ENCODE measurements at places on chromosomes 6 and 20.
A peak's percentile ranks its signal among the peaks of the same experiment; 100 is the strongest.

- DNase-seq: no peak
Observed at GRCh38 chr20:11271920-11272594, 598.3 kb upstream of the JAG1 start.

GRCh38 chr20:12395353-12395752, 477.7 kb downstream of the BTBD3 start:
- DNase-seq: no peak

DNA sequence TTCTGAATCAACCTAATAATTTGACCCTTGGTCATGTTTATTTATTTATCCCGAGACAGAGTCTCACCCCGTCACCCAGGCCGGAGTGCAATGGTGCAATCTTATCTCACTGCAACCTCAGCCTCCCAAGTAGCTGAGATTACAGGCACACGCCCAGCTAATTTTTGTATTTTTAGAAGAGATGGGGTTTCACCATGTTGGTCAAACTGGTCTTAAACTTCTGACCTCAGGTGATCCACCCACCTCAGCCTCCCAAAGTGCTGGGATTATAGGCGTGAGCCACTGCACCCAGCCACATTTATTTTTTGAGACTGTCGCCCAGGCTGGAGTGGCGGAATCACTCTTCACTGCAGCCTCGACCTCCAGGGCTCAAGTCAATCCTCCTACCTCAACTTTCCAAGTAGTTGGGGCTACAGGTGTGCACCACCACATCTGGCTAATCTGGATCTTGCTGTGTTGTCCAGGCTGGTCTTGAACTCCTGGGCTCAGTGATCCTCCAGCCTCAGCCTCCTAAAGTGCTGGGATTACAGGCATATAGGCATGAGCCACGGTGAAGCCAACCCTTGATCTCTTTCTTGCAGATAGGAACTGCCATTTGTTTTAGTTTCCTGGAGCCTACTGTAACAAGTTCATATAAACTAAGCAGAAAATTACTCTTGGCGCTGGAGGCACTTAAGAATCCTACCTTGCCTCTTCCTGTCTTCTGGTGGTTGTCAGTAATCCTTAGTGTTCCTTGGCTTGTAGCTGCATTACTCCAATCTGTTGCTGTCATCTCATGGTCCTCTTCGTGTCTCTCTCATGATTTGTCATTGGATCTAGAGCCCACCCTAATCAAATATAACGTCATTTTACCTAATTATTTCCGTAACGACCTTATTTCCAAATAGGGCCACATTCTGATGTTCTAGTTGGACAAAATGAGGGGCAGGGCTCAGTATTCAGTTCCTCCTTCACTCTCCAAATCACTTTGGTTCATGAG, 2.3 kb downstream of the RPS18 start:
- DNase-seq: no peak

GRCh38 chr6:6305575-6305974, 14.9 kb downstream of the F13A1 start:
- no peak for DNase-seq

DNA sequence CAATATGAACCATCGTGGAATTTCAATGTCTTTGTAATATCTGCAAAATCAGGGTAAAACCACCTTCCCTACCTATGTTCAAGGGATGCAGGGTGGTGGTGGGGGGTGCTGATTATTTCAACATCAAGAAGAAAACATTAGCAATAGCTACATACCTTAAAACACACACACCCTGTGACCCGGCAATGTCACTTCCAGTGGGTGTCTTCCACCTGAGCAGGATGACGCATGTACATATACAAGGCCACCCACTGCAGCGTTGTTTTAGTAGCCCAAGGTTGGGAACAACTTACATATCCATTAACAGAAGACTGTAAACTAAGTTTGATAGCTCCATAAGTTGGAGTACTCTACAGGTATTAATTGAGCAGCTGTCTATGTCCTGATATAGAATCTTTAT, 62.6 kb upstream of the SIRPG start:
- DNase-seq: no peak

DNA sequence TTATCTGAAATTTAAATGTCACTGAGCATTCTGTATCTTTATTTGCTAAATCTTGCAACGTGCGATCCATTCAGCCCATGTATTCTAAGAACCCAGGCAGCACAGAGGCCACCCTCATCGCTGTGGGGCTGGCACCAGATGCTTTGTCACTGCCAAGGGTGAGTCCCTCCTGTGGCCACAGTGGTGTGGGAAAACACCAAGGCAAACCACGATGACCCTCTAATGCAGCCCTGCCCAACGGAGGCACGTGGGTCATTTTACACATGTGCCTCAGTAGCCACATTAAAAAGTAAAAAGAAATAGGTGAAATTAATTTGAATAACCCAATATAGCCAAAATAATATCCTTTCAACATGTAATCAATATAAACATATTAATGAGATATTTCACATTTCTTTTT, 221.7 kb downstream of the UNC5CL start:
- DNase-seq: no peak

DNA sequence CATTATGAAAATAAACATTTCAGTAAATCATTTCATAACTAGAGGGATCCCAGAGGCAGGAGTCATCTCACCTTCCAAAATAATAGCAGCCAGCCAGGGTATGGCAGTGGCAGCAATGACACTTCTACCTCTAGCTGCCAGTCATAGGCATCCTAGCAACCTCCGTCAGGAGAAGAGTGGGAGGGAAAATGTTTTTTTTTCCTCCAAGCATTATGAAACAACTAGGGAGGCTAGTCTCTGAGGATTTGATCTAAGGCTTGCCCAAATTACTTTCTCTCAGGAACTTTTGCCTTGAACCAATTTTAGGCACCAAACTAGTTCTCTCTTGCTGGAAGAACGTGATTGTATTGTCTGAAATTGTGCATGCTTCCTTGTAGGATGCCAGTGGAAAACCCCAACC, 208.7 kb upstream of the PREP start:
- no peak for DNase-seq

GRCh38 chr6:129853996-129854711, 7.0 kb downstream of the TMEM244 start:
- DNase-seq: no peak

DNA sequence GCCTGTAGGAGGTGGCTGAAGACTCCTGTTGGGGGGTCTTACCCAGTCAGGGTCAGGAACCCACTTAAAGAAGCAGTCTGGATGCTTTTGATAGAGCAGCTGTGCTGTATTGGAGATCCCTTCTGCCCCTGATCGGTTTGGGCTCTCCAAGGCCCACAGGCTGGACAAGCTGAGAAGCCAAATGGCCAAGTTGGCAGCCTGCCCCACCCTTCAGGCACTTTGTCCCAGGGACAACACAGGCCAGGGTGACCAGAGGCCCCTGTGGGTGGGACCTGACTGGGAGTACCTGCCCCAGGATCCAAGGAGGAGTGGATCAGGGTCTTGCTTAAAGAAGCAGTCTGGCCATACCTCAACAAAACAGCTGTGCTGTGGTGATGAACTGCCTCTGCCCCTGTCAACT, 48.4 kb downstream of the ZC2HC1B start:
- no peak for DNase-seq

DNA sequence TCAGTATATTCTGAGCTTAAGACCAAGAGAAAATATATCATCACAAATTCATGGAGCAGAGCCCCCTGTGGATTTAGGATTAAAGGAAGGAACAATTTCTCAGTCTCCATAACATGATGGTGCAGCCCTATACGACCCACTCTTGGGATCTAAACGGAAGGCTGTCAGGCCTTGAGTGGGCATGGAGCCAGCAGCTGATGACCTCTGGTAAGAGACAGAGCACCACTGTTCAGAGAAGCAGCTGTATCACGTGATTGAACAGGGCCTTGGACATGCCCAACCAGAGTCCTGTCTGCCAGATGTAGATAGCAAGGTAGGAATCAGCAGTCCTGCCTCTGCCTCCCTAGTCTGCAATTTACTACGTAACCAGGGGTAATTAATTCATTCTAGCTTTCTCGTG, 259.4 kb upstream of the POU3F2 start:
- DNase-seq: no peak

- DNase-seq: no peak
Observed at GRCh38 chr6:76684875-76685274, 612.4 kb upstream of the IMPG1 start.

GRCh38 chr6:169034516-169035167, 219.0 kb downstream of the THBS2 start:
- no peak for DNase-seq

GRCh38 chr6:18829272-18829870, 442.2 kb downstream of the RNF144B start:
- no peak for DNase-seq

DNA sequence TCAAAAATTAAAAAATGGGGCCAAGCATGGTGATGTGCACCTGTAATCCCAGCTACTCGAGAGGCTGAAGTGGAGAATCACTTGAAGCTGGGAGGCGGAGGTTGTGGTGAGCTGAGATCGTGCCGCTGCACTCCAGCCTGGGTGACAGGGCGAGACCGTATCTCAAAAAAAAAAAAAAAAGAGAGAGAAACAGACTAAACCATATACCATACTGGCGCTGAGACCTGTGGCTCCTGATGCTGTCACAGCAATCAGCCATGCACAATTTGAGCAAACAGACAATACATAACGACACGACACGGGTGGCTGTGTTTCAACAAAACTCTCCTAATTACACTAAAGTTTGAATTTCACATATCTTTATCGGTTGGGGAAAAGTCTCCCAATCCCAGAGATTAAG, 14.9 kb upstream of the CBFA2T2 start:
- no peak for DNase-seq

DNA sequence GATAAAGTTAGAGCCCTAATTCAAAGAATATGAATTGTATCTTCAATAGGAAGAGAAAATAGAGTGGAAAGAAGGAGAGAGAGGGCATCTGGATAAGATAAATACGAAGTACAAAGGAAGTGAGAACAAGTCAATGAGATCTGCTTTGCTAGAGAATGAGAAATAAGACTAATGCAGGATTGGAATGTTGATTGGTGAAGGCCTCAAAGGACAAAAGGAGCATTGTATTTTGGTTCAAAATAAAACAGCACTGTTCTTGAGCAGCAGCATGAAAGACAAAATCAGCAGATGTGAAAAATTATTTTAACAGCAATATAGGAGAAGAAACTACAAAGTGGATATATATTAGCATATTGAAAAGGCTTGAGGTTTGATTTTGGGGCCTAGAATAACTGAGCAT, 5.1 kb upstream of the TMEM244 start:
- DNase-seq: no peak

DNA sequence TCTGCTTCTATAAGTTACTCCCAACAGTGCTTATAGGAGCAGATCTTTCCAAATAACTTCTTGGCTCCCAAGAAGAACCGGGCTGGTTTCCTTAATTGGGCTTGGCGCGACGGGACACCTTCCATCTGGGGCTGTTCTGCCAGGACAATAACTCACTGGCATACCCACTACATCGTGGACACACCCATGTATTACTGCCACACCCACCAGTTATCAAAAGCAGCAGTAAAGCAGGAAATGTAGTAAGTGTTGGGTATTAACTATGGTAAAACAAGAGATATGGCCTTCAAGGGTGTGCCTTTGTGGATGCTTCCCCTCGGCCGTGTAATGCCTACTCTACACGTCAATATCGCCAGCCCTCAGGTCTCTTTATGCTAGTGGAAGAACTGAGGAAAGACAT, 24.7 kb downstream of the CNKSR3 start:
- DNase-seq: no peak

DNA sequence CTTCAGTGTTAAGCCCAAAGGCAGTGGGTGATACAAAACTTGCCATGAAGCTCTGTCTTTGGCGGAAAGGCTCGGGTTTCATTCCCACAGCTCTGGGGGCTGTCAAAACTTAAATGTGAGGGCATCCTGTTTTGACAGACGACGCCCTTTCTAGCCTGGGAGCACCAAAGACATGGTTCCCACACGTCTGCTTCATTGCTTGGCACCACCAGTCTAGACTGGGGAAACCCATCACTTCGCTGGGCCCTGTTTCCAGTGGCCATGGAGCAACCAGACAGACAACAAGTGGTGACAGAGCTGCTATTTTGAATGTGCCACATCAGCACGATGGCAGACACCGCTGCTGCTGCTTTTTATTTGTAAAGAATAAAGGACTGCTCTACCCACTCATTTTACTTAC, 127.5 kb downstream of the SASH1 start:
- DNase-seq: no peak

DNA sequence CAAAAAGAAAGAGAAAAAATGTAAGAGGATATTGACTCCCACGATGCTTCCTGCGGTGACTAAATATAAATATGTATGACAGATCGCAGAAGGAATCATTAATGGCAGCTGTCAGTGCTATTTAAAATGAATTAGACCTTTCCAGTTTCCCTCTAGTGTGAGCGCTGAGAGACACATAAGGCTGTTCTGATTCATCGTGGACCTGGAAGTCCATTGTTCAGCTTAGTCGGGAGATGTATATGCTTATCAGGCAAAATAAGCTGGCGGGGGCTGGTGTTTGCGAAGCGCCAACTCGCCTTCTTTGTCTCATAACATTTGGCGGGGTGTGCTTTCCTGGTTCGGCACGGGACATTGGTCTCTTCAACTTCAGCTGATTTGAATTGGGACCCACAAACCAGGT, 95.4 kb downstream of the CDH4 start:
- DNase-seq: no peak

DNA sequence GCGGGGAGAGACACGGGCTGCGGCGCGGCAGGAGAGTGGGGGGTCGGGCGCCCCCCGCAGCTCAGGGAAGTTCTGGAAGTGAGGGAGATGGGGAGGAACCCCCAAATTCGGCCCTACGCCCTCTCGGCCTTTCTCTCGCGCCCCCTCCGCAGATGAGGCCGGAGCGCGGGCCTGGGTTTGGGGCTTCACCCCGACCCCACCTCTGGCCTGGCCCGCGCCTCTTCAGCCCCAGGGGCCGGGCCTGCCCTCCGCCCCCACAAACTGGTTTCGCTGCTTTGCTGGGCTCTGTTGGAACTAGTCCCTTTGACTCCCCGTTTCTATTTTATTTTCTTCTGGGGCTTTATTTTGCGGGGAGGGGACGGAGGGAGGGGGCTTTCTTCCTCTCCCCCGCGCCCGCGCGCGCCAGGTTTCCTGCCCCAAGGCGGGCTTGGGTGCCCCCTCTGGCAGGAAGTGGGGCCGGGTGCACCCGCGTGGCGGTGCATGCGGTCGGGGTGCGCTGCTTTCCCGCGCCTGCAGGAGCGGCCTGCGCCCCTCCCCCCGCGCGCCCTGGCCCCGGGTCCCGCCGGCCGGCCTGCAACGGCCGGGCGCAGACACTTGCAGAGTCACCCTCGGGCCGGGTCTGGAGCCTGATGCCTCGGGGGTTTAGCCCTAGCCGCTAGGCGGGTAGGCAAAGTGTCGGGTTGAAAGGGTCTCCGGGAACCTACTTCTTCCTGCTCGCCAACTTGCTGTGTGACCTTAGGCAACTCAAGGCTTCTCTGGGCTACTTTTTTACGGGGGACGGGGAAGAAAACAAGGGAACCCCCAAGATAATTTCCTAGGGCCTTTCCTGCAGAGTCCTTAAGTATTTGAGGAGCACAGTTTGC, 1.3 kb downstream of the HMGA1 start:
- DNase-seq: peak; percentile 69

- DNase-seq: no peak
Observed at GRCh38 chr20:45649312-45649863, 18.3 kb upstream of the WFDC9 start.

DNA sequence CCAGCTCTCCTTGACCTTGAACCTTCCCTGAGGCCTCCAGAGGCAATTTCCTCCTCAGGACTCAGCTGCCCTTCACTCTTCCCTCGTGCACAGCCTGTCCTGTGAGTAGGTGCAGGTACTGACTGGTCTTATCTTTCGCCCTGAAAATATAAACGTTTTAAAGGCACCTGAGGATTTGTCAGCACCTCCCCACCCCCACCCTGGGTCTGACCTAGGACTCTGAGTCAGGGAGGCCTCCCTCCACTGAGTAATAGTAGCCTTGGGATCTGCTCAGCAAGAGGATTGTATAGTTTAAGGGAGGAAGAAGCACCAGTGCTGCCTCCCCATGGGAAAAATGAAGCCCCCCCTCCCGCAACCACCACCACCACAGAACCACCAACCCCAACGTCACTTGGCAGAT, 54.6 kb downstream of the PPARD start:
- no peak for DNase-seq
